Stimulated activated CD8-positive, alpha-beta memory T cell treated with anti-CD3 and anti-CD28 coated beads, Interleukin-4, amount 100 ng/mL, for 1 hour (primary cell): ENCODE measurements at places on chromosomes 3 and 15.

- DNase-seq = no peak
Observed at GRCh38 chr3:50316657-50317242, 5.8 kb downstream of the HYAL2 start.

- no peak for DNase-seq
Observed at GRCh38 chr15:77402740-77403379, 17.0 kb downstream of the PEAK1 start.

DNA sequence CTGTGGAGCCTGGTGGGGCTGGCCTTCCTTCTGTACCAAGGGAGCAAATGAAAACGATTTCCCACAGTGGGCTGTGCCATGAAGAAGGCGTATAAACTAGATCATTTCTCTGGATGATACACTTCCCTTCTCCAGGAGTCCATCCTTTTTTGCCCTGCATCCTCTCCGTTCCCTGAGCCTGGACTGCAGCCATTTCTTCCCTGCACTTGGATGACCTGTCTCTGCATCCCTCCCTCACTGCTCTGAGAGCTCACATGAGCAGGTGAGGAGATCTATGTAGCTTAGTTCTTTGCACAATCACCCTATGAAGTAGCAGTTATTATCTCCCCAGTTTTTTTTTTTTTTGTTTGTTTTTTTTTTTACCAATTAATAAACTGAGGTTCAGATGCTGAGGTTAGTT is 46.7 kb downstream of the IQSEC1 start:
- no peak for DNase-seq

- no peak for DNase-seq
Observed at GRCh38 chr3:76403556-76403955, 618.2 kb upstream of the ZNF717 start.

GRCh38 chr3:36649125-36649524 is 115.2 kb downstream of the DCLK3 start:
- no peak for DNase-seq

DNA sequence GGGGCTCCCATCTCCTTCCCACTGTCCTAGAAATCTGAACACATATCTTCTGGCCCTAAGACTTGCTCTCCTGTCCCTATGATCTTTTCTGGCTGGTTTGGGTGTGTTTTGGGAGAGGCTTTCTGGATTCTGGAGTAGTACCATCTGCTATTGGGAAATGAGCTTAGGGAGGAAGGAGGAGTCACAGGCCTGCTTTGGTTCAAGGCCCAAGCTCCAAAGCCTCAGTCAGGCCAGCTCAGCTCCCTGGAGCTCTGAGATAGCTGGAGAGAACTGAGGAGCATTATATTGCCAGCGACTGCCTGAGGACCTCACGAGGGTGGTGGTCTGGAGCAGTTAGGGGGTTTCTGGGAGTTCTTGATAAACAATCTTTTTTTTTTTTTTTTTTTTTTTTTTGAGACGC is 18.7 kb downstream of the RASGRF1 start:
- DNase-seq = no peak

- DNase-seq = no peak
Observed at GRCh38 chr3:148737104-148737530, 39.4 kb downstream of the AGTR1 start.

DNA sequence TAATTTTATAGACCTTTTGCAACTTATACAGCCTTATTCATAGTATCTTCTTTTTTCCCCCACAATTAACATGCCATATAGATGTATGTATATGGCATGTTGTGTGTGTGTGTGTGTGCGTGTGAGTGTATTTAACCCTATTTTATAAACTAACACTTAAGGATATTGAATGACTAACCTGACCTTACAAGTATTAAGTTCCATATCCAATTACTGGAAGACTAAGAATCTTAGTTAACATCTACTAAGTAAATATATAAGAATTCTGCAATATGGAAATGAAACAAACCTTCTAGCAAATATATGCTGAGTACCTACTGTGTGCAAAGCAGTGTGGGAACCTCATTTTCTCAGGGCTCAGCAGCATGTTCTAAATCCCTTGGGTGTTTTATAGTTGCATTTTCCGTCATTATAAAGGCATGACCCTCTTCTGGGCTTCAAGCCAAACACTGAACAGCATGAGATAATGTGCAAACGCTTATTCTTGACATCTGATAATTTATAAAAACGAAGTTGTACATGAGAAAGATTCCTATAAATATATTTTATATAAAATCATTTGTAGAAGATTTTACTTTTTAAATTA is 105.5 kb downstream of the NLGN1 start:
- no peak for DNase-seq

DNA sequence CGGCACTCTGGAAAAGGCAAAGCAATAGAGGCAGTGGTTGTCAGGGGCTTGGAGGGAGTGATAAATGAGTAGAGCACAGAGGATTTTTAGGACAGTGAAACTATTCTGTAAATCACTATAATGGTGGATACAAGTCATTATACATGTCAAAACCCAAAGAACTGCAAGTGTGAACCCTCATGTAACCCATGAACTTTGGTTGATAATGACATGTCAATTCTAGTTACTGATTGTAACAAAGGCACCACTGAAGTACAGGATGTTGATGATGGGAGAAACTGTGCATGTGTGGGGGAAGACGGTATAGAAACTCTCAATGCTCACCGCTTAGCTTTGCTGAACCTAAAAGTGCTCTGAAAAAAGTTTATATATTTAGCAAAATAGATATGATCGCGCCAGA is 36.0 kb downstream of the BTLA start:
- DNase-seq = no peak

DNA sequence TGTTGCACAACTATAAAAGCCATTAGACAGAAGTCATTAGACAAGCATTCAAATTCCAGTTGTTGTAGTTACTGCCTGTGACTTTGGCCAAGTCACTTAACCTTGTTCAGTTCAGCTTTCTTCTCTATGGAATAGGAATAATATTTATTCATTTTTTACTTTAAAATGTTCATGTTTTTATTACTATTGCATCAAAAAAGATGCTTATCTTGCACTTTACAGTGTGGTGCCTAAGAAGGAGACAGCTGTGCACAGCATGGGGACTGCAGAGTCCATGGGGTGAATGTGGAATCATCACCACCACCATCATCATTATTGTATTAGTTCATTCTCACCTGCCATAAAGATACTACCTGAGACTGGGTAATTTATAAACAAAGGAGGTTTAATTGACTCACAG is 504.2 kb downstream of the SOX2 start:
- DNase-seq = no peak

DNA sequence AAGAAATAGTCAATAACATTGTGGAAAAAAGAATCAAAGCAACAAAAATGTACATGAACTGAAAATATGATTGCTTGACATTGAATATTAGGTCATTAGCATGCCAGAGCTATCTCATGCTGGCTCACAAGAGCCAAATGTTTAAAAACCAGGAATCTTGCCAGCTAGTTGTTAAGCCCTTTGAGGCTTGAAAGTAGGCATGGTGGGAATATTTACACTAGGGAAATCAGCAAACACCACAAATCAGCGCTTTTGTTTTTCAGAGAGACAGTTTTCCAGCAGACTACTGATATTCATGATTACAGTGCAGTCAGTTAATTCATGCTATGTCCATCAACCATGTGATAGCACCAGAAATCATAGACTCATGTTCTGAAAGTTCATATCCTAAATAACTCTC is 144.8 kb downstream of the ARPP21 start:
- no peak for DNase-seq

GRCh38 chr3:13161771-13162535 is 88.7 kb upstream of the IQSEC1 start:
- no peak for DNase-seq

GRCh38 chr3:34856081-34856947 is 783.0 kb upstream of the ARPP21 start:
- DNase-seq = no peak

- no peak for DNase-seq
Observed at GRCh38 chr3:157618075-157618760, 115.0 kb upstream of the VEPH1 start.

- DNase-seq = no peak
Observed at GRCh38 chr3:101574388-101575112, 570 bp downstream of the PCNP start.

DNA sequence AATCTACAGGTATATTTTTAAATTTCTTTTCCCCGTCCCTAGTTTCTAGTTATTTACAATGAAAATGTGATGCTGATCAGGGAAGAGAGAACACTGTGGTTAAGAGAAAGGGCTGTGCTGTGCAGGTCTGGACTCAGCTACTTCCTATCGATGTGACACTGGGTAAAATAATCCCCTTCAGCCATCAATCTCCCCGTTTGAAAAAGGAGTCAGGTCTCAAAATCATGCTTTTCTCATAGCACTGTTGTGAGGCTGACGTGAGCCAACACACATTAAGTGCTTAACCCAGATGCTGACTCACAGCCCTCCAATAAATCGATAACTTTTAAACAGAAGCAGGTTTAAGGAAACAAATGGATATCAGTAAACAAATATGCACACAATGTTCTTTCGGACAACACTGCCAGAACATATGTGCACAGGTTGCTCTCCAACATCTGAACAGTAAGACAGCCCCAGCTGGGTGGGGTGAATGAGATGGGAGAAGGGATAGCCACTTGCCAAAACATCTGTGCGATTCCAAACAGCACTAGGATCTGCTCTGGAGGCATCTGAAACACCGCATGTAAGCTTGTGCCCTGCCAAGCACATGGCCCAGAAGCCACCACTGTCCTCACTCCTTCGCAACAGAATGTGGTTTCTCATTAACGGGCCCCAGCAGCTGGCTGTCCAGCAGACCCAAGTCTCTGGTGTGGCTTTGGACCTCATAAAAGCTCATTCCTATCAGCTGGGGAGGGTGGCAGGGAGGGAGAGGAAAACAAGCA is 143.2 kb upstream of the PRICKLE2 start:
- DNase-seq = no peak

DNA sequence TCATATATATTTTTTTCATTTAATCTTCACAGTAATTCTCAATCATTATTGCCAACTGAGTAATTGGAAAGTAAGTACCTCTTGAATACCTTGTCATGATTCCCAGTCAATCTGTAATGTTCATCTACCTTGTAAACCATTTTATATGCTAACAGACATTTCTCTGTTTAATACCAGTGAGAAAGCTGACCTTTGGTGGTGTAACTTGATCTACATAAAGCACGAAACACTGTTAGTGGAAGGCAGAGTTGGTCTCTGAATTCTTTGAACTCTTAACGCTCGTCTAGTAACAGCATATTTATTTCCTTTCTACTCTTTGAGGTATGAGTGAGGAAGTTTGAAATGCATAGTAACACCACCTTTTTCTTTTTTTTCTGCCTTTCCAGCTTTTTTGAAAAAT is 59.5 kb downstream of the SLC25A26 start:
- no peak for DNase-seq

DNA sequence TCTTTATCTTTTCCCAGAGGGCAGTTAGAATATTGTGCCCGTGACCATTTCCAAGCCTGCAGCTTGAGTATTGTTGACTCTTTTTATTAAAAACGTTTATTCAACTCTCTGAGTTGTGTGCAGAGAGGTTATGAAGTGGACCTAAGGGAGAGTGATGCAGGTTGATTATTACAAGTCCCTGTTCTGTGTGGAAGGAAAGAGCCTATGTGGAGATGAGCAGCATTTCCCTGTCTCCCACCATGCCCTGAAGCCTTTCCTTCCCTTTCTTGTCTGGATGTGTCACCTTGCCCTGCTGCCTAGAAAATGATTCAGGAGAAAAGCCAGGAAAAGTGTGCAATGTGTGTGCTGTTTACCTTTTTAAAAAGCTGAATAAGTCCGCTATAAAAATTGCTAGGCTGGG is 19.4 kb downstream of the ZPLD1 start:
- no peak for DNase-seq

GRCh38 chr15:100832149-100832942 is 47.3 kb upstream of the ALDH1A3 start:
- no peak for DNase-seq

- no peak for DNase-seq
Observed at GRCh38 chr3:153679714-153680113, 441.5 kb upstream of the ARHGEF26 start.

GRCh38 chr3:8734137-8734878 is 706 bp downstream of the CAV3 start:
- DNase-seq = no peak

DNA sequence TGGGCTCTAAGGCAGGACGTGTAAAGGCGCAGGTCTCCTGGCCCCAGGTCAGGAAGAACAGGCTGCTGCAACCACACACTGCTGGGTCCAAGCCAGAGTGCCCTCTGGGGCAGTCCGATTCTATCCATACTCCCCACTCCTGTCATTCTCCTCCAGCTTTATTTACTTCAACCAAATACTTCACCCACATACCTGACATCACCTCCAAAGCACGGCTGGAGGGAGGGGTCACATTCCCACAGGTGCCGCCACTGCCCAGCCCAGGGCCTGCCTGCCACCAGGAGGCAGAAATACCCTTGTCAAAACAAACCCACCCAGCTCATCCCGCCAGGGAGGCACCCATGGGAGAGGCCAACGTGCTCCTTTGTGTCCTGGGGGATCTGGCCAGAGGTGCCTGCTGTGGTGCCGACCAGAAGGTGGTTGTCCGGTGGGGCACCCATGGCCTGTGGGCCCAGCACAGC is 100.4 kb downstream of the DAPK2 start:
- DNase-seq = no peak

GRCh38 chr15:28931828-28932227 is 46.1 kb downstream of the APBA2 start:
- DNase-seq = no peak

GRCh38 chr3:142779591-142779990 is 55.8 kb downstream of the TRPC1 start:
- no peak for DNase-seq

GRCh38 chr3:45054196-45054857 is 28.2 kb downstream of the CLEC3B start:
- DNase-seq = no peak

DNA sequence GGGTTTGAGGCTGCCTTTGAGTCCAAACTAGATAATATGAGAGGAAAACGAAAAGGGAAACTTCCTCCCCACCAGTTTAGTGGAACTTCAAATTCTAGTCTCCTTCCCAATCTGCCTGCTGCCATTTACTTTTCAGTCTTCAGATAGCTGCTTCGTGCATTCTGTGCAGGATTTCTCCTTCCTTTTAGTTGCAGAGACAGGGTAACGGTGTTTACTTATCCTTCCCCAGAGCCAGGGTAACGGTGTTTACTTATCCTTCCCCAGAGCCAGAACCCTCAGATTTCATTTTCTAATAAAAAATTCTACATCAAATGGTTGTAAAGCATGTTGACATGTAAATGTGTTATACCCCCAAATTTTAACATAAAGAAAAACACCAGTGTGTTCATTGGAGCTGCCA is 282.6 kb downstream of the VPS13C start:
- no peak for DNase-seq

- DNase-seq = no peak
Observed at GRCh38 chr15:97683831-97684230, 276.7 kb upstream of the ARRDC4 start.

- DNase-seq = no peak
Observed at GRCh38 chr3:126758882-126759281, 54.8 kb downstream of the CHCHD6 start.
